ENCODE measurements at places on chromosomes 7 and 10.
A peak's percentile ranks its signal among the peaks of the same experiment; 100 is the strongest.

DNA sequence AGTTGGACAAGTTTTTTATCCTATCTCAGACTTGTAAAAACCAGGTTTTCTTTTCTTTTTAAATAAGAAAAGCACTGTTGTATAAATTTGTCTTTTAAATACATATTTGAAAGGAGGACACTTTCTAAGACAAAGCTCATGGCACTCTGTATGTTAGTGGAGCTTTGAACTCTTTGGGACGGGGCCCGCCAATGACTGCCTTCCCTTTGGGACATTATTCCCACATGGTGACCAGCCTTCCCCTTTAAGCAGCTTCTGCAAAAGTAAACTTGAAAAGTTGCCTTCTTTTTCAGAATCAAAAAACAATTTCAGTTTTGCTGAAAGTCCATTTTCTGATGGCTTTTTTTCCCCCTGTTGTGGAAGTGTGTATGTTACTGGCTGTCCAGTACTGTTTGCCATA is 1.8 kb downstream of the CUX1 start:
- peak overlapping the region; percentile 89 for H3K4me3 ChIP-seq
- DNase-seq = no peak
- peaks cover 55% of the 10 kb centered on the region for H3K4me1 ChIP-seq
- H3K27me3 ChIP-seq = no peaks in the 10 kb centered on the region
- no peak overlapping the region for H3K27ac ChIP-seq

- peak; percentile 33 for DNase-seq
- H3K4me1 ChIP-seq = peaks cover 29% of the 10 kb centered on the region
- no peaks in the 10 kb centered on the region for H3K36me3 ChIP-seq
- H3K4me3 ChIP-seq = peak overlapping the region; percentile 55
- peak overlapping the region; percentile 72 for H3K27ac ChIP-seq
These were observed 379.7 kb upstream of the ZMIZ1 start for GRCh38 chr10:78688901-78689583.

DNA sequence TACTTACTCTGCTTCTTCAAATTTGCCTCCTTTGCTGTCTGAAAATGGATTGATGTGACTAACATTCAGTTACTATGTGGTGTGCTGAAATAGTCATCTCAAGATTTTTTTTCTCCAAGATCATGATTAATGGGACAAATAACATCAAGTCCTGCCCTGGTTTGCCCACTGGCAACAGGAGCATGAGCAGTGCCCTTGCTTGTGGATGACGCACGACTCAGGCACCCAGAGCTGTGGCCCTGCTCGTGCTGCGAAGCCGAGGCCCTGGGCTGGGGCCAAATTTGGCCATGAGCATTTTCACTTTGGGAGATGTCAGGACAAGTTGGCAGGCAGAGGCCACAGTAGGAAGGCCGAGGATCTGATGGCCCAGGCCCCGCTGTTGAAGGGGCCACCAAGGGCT is 239.8 kb upstream of the IGFBP3 start:
- H3K4me1 ChIP-seq = no peaks in the 10 kb centered on the region
- H3K4me3 ChIP-seq = no peak overlapping the region
- no peaks in the 10 kb centered on the region for H3K27me3 ChIP-seq
- no peak for DNase-seq
- no peaks in the 10 kb centered on the region for H3K36me3 ChIP-seq

- peaks cover 65% of the 10 kb centered on the region for H3K36me3 ChIP-seq
- no peaks in the 10 kb centered on the region for H3K4me1 ChIP-seq
- no peaks in the 10 kb centered on the region for H3K27me3 ChIP-seq
- DNase-seq = no peak
These were observed 14.5 kb downstream of the SLF2 start for GRCh38 chr10:100927266-100927665.

DNA sequence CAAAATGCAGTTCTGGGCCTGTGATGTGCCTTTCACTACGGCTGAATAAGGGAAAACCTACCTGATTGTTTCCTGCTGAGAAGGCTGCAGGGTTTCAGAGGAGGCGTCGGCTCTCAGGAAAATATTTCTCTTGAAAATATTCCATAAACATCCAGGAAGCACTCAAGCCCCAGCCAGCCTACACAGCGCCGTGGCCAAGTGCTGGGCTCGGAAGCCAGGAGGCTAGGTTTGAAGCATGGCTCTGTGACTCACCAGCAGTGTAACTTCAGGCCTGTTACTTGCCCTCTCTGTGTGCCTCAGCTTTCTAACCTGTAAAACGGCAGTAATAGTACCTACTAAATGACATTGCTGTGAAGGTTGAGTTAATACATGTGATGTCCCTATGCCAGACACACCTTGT is 399.1 kb downstream of the GATA3 start:
- H3K36me3 ChIP-seq = no peaks in the 10 kb centered on the region
- DNase-seq = peak; percentile 5
- peak overlapping the region; percentile 31 for H3K27ac ChIP-seq
- H3K27me3 ChIP-seq = no peaks in the 10 kb centered on the region

DNA sequence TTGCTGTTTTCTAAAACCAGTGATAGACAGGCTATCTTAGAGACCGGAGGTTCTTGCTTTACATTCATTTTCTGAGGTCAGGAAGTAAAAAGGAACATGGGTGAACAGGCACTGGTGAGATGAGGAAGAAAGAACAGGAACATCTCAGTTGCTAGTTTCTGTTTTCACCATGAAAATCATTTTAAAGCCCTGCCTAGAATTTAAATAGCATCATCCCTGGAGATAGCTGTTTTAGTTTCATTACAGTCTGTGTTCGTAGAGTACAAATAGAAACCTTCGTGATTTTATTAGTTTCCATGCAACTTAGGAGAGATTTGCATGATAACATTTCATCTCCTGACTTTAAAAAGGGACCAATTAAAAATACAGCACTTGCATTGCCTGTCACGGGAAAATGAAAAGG is 14.7 kb downstream of the KCNMA1 start:
- peak overlapping the region; percentile 19 for H3K4me3 ChIP-seq
- no peaks in the 10 kb centered on the region for H3K36me3 ChIP-seq

- no peak overlapping the region for H3K27ac ChIP-seq
- H3K4me1 ChIP-seq = no peaks in the 10 kb centered on the region
- H3K36me3 ChIP-seq = peaks cover 6% of the 10 kb centered on the region
- no peak overlapping the region for H3K4me3 ChIP-seq
- no peak for DNase-seq
These were observed 141.8 kb downstream of the CTTNBP2 start for GRCh38 chr7:117731455-117731854.
